ENCODE measurements at places on chromosomes 2 and 18.

DNA sequence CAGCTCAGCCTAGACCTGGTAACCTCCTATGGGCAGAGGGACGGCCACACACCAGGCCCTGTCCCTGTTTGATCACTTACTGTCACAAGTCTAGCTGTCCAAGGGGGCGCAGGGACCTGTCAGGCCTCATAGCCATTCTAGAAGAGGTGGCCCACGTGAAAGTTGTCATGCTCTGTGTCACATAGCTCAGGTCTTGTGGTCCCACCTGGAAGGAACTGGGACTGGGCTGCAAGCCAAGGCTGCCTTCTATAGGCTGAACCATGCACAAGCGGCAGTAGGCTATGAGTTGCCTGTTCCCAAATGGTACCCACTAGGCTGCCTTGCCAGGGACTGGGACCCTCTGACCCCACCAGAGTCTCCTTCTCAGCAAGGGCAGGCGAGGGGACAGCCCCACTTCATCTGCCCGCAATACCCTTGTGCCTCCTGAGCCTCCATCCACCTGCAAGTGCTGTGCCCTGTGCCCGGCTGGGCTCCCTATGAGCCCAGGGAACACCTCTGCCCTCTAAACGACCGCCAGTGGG is 177.5 kb downstream of the ANAPC1 start:
- DNase-seq = no peak

DNA sequence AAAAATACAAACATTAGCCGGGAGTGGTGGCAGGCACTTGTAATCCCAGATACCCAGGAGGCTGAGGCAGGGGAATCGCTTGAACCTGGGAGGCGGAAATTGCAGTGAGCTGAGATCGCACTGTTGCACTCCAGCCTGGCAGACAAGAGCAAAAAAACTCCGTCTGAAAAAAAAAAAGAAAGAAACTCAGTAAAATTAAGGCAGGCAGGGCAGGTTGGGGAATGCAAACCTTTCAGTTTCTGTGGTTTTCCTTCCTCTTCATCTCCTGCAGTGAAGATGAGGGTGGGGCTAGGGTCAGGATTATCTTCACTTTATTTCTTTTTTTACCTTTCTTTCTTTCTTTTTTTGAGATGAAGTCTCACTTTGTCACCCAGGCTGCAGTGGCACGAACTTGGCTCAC is 43.2 kb upstream of the PSME4 start:
- no peak for DNase-seq

- DNase-seq = no peak
Observed at GRCh38 chr2:85770369-85770768, 16.6 kb downstream of the ATOH8 start.

- no peak for DNase-seq
Observed at GRCh38 chr2:108224022-108224421, 15.7 kb upstream of the SULT1C3 start.

GRCh38 chr18:9861157-9861556 is 24.6 kb upstream of the TXNDC2 start:
- DNase-seq = no peak

DNA sequence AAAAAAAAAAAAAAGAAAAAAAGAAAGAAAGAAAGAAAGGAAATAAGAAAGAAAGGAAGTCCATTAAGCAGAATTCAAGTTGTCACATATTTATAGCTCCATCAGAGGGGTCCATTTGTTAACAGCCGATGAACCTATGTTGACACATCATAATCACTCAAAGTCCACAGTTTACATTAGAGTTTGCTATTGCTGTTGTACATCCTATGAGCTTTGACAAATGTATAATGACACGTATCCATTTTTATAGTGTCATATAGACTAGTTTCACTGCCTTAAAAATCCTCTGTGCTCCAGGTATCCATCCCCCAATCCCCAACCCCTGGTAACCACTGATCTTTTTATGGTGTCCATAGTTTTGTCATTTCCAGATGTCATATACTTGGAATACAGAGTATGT is 335.2 kb downstream of the RND3 start:
- no peak for DNase-seq

GRCh38 chr2:176902454-176902853 is 310.1 kb upstream of the HNRNPA3 start:
- DNase-seq = no peak

GRCh38 chr2:30022444-30023071 is 101.2 kb upstream of the ALK start:
- DNase-seq = no peak

GRCh38 chr2:234410526-234410925 is 86.4 kb downstream of the ARL4C start:
- DNase-seq = no peak

DNA sequence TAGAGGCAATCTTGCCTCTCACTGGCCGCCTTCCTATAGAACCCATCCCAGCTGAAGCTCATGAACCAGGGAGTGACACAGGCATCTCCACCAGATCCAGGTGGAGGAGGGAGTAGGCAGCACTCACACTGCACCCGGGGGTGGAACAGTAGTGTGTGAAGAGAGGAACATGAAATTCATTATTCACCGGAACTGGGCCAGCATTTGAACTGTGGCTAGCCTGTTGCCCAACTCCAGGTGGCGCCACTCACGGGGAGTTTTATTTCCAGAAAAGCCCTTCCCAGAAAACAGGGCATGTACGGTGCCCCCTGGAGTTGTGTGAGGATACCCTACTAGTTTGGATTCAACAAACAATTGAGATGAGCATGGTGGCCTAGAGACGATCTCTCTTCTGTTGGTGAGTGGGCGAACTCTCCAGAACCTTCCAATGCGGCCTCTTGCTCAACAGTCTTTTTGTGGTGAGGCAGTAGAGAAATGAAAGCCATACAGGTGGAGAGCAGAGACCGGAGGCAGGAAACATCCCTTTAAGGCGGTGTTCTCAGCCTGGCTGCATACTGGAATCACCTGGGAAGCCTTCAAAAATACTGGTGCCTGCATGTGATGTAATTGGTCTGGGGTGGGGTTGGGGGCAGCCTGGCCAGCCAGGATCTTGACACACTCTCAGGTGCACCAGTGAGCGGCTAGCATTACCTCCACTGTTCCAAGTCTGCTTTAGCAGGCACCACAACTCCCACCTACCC is 73.5 kb upstream of the NEDD4L start:
- DNase-seq = peak; percentile 8

DNA sequence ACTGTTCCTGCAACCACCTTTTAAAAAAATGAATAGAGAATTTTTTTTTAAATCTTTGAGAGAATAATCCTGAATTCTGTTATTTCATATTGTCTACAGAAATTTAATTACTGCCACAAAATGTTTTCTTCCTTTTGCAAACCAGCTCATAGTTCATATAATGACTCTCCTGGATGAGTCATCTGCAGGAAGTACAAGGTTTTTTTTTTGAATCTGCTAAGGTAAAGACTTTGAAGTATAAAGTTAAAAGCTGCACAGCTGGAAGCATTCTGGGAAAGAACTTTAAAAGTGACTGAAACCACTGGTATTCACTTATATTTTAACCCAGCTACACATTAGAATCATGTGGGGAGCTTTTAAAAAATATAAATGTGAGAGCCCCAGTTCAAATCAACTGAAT is 25.4 kb downstream of the SESTD1 start:
- no peak for DNase-seq

DNA sequence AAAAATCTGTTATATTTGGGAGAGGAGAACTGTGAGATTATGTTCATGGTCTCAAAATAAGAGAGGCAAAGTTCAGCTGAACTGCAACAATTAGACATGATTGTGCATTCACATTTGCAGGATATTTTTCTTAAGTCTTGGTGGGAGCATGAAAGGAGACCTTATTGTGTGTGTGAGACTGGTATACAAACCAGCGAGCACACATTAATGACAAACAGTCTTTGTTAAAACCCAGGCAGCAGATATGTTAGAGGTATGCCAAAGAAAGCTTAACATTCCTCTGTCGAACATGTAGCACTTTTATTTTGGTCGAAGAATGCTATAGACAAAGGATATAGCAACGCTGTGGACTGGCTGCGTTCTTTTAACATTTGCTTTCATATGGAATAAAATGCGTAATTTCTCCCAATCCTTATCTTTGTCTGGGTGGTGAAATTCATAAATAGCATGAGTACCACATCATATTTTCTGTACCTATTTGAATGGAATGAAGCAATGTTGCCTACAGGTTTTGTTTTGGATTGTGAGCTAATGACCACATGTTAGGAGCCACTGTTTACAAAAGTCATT is 88.4 kb downstream of the ICOS start:
- no peak for DNase-seq

DNA sequence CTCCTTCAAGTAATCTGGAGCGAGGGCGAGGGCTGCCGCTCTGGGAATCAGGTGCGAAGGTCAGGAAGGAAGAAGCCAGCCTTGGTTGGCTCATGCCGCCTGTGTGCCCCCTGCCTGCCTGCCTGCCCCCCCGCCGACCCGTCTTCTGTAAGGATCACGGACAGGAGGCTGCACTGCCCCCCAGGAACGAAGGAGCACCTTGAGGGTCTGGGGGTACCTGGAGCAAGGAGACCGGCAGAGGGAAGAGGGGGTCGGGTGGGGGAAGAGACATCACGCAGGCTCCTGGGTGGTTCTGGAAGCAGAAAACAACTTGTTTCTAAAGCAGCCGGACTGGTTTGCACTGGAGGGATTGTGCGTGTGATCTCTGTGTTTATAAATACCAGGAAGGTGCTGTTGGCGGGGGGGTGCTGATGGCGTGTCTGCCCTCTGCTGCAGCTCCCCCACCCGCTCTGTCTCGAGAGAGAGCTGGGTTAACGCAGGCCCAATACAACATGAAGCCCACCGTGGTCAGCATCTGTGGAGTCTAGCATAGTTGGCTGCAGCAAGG is 1.7 kb downstream of the FOSL2 start:
- peak; percentile 56 for DNase-seq

DNA sequence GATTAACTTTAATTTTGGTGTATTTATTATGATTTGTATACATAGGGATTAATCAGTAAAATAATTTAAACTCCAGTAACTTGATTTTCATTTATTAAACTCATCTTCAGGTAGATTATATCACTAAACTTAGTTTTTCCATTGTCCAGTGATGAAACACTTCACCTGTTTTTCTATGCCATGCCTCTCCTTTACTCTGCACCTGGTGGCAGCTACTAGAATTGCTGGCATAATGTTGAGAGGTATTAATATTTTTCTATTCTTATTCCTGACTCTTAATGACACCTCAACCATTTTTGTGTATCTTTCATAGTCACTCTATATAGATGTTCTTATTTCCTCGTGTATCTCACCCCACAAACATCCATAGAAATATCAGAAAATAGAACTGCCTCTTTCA is 940.3 kb upstream of the CRIM1 start:
- no peak for DNase-seq

DNA sequence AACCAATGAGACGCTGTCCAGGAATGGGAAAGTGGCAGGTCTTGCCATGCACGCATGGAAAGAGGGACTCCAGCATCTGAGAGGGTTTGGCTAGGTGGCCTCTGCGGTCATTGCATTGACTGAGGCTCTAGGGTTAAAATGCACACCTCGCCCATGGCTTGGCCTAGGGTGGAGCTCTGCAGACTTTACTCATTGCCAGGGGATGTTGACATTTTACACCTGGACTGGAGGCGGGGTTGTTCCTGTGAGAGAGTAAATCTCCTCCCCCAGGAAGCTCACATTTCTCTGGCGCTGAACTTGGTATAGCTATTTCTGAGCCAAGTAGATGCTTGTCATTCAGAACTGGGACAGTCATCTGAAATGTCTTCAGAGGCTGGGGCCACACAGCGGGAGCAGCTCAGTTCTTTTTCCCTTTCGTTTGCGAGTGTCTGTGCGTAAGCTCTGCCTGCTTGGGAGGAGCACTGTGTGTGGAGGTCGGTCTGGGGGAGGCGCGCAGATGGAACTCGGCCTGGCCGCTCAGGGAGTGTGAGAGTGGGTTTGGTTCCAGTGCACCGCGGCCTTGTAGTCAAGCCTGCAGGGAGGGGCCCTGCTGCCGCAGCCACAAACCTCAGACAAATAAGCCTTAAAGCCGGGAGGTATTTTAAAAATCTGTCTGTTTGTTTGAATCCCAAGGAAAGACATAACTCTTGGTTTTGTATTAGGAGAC is 76.5 kb downstream of the LPIN1 start:
- DNase-seq = no peak

GRCh38 chr2:15675456-15676195 is 84.0 kb downstream of the DDX1 start:
- DNase-seq = no peak

- no peak for DNase-seq
Observed at GRCh38 chr2:126896471-126896870, 2.2 kb upstream of the TEX51 start.

DNA sequence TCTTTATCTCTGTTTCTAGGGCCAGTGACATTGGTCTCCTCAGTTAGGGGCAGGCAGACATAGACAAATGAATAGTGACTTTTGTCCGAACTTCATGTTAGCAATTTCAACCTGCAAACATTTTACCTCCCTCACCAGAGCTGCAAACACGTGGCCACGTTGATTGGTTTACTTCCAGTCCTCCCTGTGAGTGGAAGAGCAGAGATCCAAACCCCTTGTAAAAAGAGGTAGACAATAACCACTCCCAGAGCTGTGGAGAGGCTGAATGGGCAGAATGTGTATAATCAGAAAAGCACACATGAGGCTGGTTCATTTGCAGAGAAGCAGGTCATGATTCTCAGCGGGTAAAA is 31.1 kb downstream of the CTIF start:
- DNase-seq = no peak

- no peak for DNase-seq
Observed at GRCh38 chr2:84631985-84632384, 115.7 kb downstream of the DNAH6 start.

DNA sequence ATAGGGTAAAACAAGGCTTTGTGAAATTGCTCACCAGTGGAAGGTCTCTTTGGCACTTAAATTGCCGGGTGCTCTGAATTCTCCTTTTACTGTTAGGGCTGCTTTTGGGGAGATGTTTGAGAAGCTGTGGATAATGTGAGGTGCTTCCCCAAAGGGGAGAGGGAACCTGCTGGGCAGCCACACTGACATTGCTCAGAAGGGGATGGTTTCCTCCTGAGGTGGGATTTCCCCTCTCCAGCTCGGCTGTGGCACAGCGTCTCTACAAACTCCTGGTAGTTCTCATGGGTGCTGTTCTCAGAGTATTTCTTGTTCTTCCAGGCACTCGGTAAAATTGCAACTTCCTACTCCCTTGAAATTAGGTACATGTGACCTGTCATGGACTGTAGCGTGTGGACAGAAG is 124.2 kb downstream of the LPIN1 start:
- DNase-seq = no peak

- DNase-seq = no peak
Observed at GRCh38 chr2:120764991-120765677, 29.5 kb downstream of the GLI2 start.

DNA sequence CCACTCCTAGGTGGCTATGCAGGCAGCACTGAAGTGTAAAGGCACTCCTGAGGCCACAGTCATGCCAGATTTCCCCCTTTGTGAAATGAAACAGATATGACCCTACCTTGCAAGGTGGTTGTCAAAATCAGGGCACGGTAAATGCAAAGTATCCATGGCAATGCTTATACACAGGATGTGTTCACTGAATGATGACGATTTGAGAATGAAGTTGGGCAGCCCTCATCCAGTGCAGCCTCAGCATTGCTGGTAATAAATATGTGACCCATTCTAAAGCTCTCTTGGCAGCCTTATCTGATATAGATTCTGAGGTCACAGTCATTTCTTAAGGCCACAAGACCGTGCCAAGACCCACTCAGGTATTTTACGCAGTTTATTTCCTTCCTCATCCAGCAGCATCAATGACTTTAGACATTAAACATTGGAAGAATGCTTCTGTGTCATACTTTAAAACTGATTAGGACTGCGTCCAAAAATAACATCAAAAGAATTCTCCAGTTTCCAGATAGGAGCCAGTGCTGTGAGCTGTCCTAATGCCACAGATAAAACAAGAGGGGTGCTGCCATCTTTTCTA is 125.5 kb upstream of the SERTAD2 start:
- no peak for DNase-seq

GRCh38 chr18:49214706-49215105 is 245.7 kb downstream of the DYM start:
- DNase-seq = no peak

- DNase-seq = no peak
Observed at GRCh38 chr2:1162246-1162645, 211.6 kb downstream of the SNTG2 start.
